ENCODE measurements at places on chromosomes 11 and 22.

DNA sequence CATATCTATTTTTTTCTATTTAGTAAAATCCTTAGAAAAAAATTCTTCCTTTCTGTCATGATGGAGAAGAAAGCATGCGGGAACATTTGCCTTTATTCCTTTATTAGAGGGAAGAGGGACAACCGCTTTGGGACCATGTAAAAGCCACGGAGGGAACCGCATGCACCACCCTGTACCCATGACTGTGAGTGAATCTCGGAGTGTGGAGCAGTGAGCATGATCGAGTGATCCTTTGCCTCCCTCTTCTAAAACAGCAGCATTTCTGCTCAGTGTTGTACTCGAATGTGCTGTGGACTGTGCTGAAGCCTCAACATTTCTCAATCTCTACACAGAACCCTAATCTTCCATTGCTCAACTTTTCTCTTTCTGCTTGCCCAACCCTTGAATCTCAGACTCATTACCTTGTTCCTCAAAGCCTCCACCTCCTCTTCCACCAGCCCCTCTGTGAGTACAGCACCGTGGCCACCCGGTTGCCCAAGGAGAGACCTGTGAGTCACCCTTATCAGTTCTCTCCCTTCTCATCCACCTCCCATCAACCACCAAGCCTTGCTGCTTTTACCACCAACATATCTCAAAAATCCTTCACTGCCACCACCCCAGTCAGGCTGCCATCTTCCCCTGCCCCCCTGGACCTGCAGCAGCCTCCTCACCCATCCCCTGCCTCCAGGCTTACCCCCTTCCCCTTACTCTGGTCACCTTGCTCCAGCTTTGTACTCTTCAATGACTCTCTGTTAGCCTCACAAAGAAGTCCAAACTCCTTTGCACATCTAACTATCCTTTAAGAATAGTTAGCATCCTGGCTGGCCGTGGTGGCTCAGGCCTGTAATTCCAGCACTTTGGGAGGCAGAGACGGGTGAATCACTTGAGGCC is 103.1 kb downstream of the NAT10 start:
- no peak overlapping the region for H3K4me3 ChIP-seq
- peaks cover 3% of the 10 kb centered on the region for H3K4me1 ChIP-seq
- no peaks in the 10 kb centered on the region for H3K27me3 ChIP-seq
- DNase-seq: no peak
- H3K36me3 ChIP-seq: peaks cover 9% of the 10 kb centered on the region

DNA sequence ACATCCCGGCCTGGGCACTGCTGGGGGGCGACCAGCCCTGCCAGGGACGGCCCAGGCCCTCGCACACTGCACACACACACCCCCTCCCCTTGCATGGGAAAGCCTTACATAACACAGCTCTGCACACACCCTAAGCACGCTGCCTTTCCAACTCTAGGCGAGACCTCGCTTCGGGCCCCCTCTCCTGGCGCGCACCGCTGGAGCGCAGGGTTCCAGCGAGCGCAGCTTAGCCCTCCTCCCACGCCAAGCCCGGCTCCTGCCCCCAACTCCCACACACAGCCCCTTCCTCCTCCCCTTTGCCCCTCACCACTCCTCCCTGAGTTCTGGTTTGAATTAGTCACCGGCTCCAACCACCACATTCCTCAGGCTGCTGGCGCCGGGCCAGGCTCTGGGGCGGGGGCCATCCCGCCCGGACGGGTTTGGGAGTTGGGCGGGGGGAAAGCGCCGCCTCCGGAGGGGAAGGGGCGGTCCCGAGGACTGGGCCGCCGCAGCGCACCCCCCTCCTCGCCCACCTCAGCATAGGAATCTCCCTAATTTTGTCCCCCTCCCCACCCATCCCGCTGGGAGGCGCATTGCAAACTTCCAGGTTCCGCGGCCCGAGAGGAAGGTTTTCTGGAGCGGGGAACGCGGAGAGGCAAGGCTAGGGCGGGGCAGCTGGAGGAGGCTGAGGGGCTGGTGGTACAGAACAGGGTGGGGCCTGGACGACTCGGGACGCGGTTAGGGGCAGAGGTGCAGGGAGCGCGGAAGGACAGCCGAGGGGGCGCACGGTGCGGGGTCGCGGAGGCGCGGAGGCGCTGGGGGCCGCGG is 966 bp downstream of the AHNAK start:
- H3K27ac ChIP-seq: peak overlapping the region; percentile 98
- peak overlapping the region; percentile 87 for H3K4me3 ChIP-seq
- H3K36me3 ChIP-seq: no peaks in the 10 kb centered on the region
- H3K4me1 ChIP-seq: peaks cover 76% of the 10 kb centered on the region
- DNase-seq: peak; percentile 97
- no peaks in the 10 kb centered on the region for H3K27me3 ChIP-seq

DNA sequence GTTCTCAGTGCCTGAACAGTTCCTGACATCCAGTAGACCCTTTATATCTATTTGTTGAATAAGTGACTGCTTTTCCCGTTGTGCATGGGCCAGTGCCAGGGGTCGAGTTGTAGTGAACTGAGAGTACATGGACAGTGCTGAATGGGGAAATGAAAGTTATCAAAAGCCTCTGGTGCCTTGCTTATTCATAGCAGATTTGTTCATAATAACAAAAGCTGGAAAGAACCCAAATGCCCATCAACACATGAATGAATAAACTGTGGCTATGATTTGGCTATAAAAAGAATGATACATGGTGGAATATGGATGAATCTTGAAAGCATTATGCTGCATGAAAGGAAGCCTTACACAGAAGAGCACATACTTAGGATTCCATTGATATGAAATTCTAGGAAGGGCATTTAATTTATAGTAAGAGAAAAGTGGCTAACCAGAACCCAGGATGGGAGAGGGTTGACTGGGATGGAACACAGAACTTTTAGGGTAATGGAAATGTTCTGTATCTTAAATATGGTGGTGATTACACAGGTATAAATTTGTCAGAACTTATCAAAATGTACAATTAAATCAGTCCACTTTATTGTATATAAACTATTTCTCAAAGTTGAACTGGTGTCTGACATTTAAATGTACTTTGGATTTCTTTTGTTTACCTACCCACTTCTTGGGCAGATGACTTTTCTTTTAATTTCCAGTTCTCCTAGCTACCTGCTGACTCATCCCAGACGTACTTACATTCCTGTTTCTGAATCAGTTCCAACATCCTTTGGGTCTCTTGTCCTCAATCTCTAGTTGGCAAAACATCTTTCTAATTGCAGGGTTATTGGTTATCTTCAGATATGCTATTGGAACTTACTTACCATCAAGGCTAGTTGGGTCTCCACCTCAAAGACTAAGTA is 42.8 kb downstream of the PACS1 start:
- no peaks in the 10 kb centered on the region for H3K27me3 ChIP-seq
- H3K27ac ChIP-seq: no peak overlapping the region
- no peaks in the 10 kb centered on the region for H3K36me3 ChIP-seq
- no peak overlapping the region for H3K4me3 ChIP-seq
- no peak for DNase-seq

GRCh38 chr22:19199479-19199878 is 20.9 kb upstream of the SLC25A1 start:
- H3K27me3 ChIP-seq: no peaks in the 10 kb centered on the region
- no peak overlapping the region for H3K27ac ChIP-seq
- peaks cover 29% of the 10 kb centered on the region for H3K36me3 ChIP-seq
- no peak overlapping the region for H3K4me3 ChIP-seq
- no peaks in the 10 kb centered on the region for H3K4me1 ChIP-seq

GRCh38 chr22:48380016-48380665 is 1447.5 kb downstream of the BRD1 start:
- DNase-seq: peak; percentile 53
- no peak overlapping the region for H3K4me3 ChIP-seq
- peaks cover 4% of the 10 kb centered on the region for H3K27me3 ChIP-seq

DNA sequence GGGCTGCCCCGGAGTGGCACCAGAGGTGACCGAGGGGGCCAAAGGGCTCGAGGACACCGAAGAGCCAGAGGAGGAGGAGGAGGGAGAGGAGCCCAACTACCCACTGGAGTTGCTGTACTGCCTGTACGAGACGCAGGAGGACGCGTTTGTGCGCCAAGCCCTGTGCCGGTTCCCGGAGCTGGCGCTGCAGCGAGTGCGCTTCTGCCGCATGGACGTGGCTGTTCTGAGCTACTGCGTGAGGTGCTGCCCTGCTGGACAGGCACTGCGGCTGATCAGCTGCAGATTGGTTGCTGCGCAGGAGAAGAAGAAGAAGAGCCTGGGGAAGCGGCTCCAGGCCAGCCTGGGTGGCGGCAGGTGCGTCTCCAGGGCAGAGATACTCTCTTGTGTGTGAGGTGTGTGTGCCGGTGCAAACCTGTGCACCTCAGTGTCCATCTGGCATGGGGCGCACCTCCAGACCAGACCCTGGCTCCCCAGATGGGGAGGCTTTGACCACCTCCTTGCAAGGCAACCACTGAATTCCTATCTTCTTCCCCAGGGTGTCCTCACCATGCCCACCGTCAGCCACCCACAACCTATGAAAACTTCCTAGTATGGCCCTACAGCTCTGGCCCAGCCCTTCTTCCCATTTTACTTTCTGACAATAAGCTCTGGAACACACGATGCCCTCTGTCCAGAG is 3.4 kb downstream of the NLRP6 start:
- no peaks in the 10 kb centered on the region for H3K36me3 ChIP-seq
- peak; percentile 52 for DNase-seq
- no peak overlapping the region for H3K27ac ChIP-seq
- H3K4me3 ChIP-seq: no peak overlapping the region
- no peaks in the 10 kb centered on the region for H3K27me3 ChIP-seq

All from tibial artery (tissue), 4 donors.